ENCODE measurements at places on chromosomes 3 and 15. TPM values are rescaled to one million over a fixed set of nuclear protein-coding genes. Genes with fewer than 3 reads are reported as not detected.
A peak's percentile ranks its signal among the peaks of the same experiment; 100 is the strongest.

DNA sequence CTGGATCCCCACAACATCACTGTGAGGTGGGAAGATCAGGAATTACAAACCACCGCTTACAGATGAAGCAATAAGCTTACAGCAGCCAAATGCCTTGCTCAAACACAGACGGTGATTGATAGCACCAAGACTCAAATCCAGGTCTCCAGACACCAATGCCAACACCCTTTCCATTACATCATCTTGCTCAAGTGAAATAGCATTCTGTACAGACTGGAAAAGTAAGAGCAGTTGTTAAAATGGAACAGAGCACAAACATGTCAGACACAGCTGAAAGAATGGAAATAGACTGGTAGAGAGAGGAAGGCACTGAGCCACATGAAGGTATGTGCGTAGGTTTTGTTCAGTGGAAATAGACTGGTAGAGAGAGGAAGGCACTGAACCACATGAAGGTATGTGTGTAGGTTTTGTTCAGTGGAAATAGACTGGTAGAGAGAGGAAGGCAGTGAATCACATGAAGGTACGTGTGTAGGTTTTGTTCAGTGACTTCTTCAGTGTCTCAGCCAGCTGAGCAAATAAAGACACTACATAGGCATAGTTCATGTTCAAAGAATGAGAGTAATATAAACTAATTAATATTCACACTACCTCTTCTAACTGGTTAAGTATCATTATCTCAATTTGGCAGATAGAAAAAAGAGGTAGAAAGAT, 15.6 kb downstream of the CLDN1 start:
- DNase-seq: no peak
- H3K4me3 ChIP-seq: no peak overlapping the region
- H3K27ac ChIP-seq: no peak overlapping the region
- no peaks in the 10 kb centered on the region for H3K4me1 ChIP-seq

DNA sequence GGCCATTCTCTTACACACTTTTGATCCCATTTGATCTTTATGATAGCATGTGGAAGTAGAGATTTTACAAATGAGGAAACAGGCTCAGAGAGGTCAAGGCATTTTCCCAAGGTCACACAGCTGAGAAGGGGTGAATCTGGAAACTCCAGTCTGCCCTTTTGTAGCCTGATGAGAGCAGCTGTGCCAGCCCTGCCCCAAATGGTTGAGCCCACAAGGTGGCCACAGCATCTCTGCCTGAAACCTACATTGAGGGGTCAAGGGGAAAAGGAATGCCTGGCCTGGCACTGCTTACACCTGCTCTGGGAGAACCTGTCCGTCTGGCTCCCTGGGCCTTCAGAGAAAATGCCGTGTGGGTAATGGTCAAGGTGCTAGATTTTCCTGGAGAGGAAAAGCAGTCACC, 200.2 kb upstream of the LINGO1 start:
- H3K27ac ChIP-seq: no peak overlapping the region
- DNase-seq: no peak
- H3K36me3 ChIP-seq: no peaks in the 10 kb centered on the region
- H3K27me3 ChIP-seq: no peaks in the 10 kb centered on the region

DNA sequence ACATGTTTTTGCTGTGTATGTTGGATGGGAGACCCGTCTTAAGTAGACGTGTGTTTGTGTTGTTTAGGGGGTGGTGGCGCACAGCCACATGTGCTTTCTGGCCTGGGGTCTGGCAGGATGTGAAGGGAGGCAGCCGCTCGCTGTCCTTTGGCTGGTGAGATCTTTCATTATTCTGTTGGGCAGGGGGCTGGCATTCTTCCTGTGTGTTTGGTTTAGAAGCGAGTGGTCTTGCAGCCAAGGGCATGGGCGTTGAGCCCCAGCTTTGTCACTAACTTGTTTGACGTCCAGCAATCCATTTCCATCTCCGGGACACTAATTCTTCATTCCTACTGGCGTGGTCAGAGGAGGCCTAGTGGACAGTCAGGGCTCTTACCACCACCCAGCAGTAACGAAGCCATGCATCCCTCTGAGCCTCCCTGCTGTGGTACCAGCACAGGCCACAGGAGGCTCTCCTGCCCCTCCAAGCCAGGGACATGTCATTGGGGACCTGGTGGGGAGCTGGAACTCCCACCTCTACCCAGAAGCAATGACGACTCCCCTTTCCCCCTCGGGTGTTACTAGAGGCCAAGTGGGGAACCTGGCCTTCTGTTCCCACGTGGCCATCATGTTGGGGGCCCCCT, 10.7 kb downstream of the THSD4 start:
- H3K4me3 ChIP-seq: no peak overlapping the region
- peak; percentile 23 for DNase-seq
- H3K27me3 ChIP-seq: no peaks in the 10 kb centered on the region
- no peaks in the 10 kb centered on the region for H3K36me3 ChIP-seq
- H3K27ac ChIP-seq: peak overlapping the region; percentile 86

GRCh38 chr3:185648396-185648795, 62.3 kb downstream of the SENP2 start:
- H3K36me3 ChIP-seq: no peaks in the 10 kb centered on the region
- no peak for DNase-seq
- no peak overlapping the region for H3K27ac ChIP-seq
- no peak overlapping the region for H3K4me3 ChIP-seq
- H3K4me1 ChIP-seq: no peaks in the 10 kb centered on the region
- H3K27me3 ChIP-seq: no peaks in the 10 kb centered on the region

DNA sequence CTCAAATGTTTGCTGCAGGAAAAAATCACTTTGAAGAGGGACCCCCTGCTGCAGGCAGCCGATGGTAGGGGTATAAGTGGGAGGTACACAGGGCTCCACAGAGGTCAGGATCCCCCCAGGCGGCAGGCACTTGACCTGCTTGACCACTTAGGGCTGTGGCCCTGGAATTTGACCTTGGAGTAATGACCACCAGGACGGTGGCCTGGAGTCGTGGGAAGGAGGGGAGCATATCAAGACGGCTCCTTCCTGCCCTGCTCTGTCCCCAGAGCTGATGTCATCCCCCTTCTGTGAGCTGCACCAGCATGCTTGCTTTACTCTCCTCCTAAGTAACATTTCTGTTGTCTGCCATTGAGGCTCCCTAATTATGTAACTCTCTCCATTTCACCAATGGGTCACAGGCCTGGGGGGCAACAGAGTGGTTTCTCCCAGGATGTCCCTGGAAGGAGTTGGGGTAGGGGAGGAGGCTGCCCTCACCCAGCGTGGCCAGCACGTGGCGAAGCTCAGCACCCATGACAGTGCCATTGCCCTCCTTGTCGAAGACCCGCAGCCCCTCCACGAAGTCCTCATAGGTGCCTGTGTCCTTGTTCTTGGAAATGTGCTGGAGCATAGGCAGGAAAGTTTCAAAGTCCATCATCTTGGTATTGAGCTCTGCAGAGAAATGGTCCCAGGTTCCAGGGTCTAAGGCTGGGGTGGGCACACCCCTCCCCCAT, 4.1 kb downstream of the MYL3 start:
- peak; percentile 9 for DNase-seq
- H3K27ac ChIP-seq: no peak overlapping the region
- peaks cover 13% of the 10 kb centered on the region for H3K4me1 ChIP-seq
- no peaks in the 10 kb centered on the region for H3K36me3 ChIP-seq

DNA sequence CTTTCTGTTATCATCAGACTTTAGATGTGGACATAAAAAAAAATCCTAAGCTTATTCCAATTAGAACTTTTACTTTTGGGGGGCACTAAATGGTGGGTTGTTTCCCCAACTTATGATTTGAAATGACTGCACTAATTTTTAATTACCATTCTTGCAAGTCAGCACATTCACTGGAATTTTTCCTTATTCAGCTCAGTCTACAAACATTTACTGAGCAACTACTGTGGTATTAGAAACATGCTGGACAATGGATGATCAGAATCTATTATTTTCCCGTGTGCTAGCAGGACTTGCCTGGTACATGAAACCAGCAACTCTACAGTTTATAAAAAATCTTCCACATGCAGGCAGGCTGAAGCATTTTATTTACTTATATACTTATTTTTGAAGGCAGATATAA, 273.6 kb downstream of the FOXP1 start:
- peaks cover 21% of the 10 kb centered on the region for H3K4me1 ChIP-seq
- no peak overlapping the region for H3K27ac ChIP-seq
- DNase-seq: no peak
- no peaks in the 10 kb centered on the region for H3K36me3 ChIP-seq
- no peaks in the 10 kb centered on the region for H3K27me3 ChIP-seq

GRCh38 chr15:45307230-45307924, 55.3 kb downstream of the SLC28A2 start:
- DNase-seq: peak; percentile 87
- H3K36me3 ChIP-seq: no peaks in the 10 kb centered on the region
- H3K27ac ChIP-seq: peak overlapping the region; percentile 9

DNA sequence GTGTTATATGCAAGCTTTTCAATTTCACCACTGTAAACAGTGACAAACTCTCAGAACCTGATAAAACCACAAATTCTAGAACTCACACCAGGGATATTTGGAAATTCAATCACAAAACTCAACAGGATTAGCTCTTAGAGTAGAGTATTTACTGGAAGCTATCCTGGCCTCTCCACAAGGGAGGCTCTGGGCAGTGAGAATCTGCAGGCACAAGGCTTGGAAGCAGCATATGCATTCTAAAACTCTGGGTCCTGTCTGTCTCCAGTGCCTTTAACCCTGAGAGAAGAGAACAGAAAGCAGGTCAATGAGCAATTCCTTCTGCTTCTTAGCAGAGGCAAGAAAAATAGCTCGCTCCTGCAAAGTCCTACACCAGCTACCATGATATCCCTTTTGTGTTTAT, 23.4 kb downstream of the PLSCR4 start:
- no peak overlapping the region for H3K27ac ChIP-seq
- H3K4me3 ChIP-seq: no peak overlapping the region
- peak; percentile 29 for DNase-seq
- peaks cover 7% of the 10 kb centered on the region for H3K4me1 ChIP-seq
- H3K36me3 ChIP-seq: no peaks in the 10 kb centered on the region
- H3K27me3 ChIP-seq: no peaks in the 10 kb centered on the region

- H3K36me3 ChIP-seq: no peaks in the 10 kb centered on the region
- H3K27ac ChIP-seq: no peak overlapping the region
- no peaks in the 10 kb centered on the region for H3K4me1 ChIP-seq
- no peaks in the 10 kb centered on the region for H3K27me3 ChIP-seq
- no peak overlapping the region for H3K4me3 ChIP-seq
- DNase-seq: no peak
These were observed 167.2 kb downstream of the KCNMB2 start for GRCh38 chr3:178703268-178703975.

DNA sequence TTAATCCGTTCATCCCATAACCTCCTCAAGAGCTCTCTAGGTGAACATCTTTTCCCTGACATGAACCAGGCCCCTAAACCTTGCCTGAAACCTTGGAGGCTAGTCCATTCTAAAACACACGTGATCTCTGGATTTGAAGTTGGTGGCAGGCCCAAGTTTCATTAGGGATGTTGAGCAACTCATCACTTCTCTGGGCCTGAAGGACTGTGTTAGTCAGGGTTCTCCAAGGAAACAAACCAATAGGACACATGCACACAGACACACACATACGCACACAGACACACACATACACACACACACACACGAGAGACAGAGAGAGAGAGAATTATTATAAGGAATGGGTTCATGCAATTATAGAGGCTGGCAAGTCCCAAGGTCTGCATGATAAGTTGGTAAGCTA, 31.9 kb downstream of the ACAN start:
- H3K27ac ChIP-seq: no peak overlapping the region
- H3K4me3 ChIP-seq: no peak overlapping the region
- no peak for DNase-seq
- no peaks in the 10 kb centered on the region for H3K27me3 ChIP-seq
- peaks cover 4% of the 10 kb centered on the region for H3K4me1 ChIP-seq
- H3K36me3 ChIP-seq: no peaks in the 10 kb centered on the region

DNA sequence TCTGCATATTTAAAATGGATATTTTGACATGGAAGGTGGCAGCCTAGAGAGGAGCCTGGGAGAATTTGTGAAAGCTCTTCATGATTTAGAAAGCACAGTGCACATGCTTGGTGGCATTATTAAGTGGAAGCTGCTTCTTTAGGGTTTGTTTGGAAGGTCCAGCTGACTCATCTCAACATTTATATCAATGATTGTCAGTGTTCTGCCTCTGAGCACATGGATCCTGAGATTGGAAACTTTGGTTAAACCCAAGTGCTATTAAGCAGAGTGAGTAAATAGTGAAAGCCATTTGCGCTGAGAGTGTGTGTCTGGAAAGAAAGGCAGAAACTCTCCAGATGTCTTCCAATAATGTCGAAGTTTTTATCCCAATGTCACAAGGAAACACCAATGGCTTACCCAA, 7.4 kb downstream of the NOX5 start:
- no peaks in the 10 kb centered on the region for H3K36me3 ChIP-seq
- no peak overlapping the region for H3K4me3 ChIP-seq
- H3K27me3 ChIP-seq: no peaks in the 10 kb centered on the region
- no peak overlapping the region for H3K27ac ChIP-seq

GRCh38 chr3:113847664-113848461, 9.3 kb downstream of the GRAMD1C start:
- peak overlapping the region; percentile 63 for H3K27ac ChIP-seq
- no peak overlapping the region for H3K4me3 ChIP-seq
- no peak for DNase-seq
- H3K27me3 ChIP-seq: no peaks in the 10 kb centered on the region

DNA sequence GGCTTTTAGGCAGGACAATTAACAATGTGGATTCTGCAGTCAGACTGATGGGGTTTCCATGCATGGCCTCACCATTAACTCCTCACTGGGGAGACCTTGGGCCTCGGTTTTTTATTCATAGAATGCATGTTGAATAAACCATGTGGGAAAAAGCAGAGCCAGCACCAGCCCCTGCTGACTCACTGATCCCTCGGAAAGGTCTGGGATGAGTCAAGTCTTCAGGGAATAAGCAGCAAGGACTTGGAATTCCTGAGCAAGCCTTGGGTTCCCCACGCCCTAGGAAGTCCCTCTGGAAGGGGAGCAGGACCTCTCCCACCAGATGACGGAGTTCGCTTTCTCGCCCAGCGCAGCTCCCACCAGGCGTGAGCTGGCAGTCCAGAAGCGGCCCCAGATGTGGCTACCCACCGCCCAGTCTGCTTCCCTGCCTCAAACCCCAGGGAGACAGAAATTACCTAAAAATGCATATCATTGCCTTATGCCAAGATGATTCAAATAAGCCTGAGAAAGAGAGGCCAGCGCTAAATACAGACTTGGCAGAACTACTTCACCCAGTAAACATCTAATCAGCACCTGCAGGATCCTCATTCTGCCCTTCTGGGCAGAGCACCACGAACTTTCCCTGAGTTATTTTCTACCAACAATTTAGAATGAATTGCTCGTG, 45.4 kb downstream of the BTD start:
- H3K36me3 ChIP-seq: peaks cover 9% of the 10 kb centered on the region
- no peaks in the 10 kb centered on the region for H3K27me3 ChIP-seq
- peak overlapping the region; percentile 55 for H3K27ac ChIP-seq
- DNase-seq: no peak
- H3K4me3 ChIP-seq: no peak overlapping the region

RBP2 gene
- total RNA-seq: 1.1 TPM

PP2D1 gene
- total RNA-seq: not detected

VEPH1 gene
- total RNA-seq: 77.6 TPM

STXBP5L gene
- total RNA-seq: 0.26 TPM

MRPS11 gene
- 38.6 TPM for total RNA-seq

EFCAB12 gene
- 3.8 TPM for total RNA-seq

PODXL2 gene
- total RNA-seq: 7.3 TPM
